ENCODE measurements at places on chromosomes 5 and 9. TPM values are rescaled to one million over a fixed set of nuclear protein-coding genes. Genes with fewer than 3 reads are reported as not detected.

Gene INSL4
- total RNA-seq, result not detected

- no peak for DNase-seq
Measured at GRCh38 chr5:109916481-109917153, 226.9 kb downstream of the MAN2A1 start.

GRCh38 chr9:37801287-37801850, 772 bp downstream of the DCAF10 start:
- peak; percentile 52 for DNase-seq

DNA sequence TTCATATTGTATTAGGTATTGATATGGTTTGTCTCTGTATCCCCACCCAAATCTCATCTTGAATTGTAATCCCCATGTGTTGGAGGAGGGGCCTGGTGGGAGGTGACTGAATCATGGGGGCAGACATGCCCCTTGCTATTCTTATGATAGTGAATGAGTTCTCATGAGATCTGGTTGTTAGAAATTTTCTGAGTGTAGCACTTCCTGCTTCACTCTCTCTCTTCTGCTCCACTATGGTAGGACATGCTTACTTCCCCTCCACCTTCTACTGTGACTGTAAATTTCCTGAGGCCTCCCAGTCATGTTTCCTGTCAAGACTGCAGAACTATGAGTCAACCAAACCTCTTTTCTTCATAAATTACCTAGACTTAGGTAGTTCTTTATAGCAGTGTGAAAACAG, 187.4 kb upstream of the SLC24A2 start:
- DNase-seq, result no peak

Gene SLC6A7
- not detected for total RNA-seq

Gene CCDC192
- total RNA-seq, result not detected

DNA sequence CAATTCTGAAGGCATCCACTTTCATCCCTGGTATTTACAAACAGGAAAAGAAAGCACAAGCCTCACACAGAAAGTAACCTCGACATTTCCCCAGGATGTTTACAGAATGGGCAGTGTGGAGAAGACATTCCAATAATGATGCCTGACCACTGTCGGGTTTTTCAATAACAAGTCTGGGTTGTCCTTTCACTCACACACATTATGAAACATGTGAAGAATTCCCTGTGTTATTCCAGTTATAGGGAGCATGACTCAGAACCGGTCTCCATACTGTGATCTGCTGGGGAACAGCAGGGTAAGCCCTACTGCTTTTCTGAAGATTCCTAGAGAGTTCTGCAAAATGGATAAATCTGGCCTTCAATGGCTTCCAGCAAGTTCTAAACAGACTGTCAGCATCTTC, 155.3 kb downstream of the ADAMTS12 start:
- peak; percentile 76 for DNase-seq

Gene C9
- total RNA-seq, result not detected

GRCh38 chr5:22554475-22554874, 298.7 kb downstream of the CDH12 start:
- DNase-seq, result no peak

- no peak for DNase-seq
Measured at GRCh38 chr9:134205672-134206310, 41.4 kb upstream of the RNU6ATAC start.

DNA sequence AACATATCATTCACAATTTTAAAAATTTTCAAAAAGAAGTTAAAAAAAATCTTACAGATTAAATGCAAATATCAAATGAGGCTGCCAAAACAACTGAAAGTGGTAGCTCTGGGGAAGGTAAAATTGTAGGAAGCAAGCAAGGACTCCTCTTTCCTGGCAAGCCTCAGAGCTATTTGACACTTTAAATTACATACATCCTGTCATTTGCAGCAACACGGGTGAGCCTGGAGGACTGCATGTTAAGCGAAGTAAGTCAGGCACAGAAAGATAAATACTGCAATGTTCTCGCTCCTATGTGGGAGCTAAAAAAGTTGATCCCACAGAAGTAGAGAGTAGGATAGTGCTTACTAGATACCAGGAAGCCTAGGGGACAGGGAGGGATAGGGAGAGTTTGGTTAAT, 58.0 kb downstream of the LPAR1 start:
- peak; percentile 8 for DNase-seq

Gene DNAJA1
- 96.1 TPM for total RNA-seq

- DNase-seq, result no peak
Measured at GRCh38 chr9:2939368-2939767, 95.5 kb upstream of the PUM3 start.

- DNase-seq, result no peak
Measured at GRCh38 chr5:127254729-127255284, 35.8 kb upstream of the MEGF10 start.

Gene LRRC19
- not detected for total RNA-seq

GRCh38 chr9:98888801-98889421, 54.8 kb upstream of the COL15A1 start:
- no peak for DNase-seq

DNA sequence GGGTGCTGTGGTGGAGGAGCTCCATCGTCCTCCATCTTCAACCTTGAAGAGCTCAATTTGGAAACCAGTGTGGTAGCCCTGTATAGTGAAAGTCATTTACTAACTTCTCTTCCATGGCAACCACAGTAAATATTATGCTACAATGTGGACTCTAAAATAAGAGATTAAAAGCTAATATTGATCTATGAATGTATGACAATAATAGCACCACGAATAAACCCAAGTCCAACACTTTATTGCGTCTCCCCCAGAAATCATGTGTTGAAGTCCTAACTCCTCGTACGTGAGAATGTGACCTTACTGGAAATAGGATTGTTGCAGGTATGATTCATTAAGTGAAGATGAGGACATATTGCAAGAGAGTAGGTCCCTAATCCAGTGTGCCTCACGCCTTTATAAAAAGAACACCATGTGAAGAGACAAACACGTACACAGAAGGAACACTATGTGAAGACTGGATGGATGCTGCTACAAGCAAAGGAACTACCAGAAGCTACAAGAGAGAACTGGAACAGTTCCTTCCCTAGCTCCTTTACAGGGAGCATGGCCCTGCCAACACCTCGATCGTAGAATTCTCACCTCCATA, 276.2 kb downstream of the PDE4D start:
- DNase-seq, result no peak

DNA sequence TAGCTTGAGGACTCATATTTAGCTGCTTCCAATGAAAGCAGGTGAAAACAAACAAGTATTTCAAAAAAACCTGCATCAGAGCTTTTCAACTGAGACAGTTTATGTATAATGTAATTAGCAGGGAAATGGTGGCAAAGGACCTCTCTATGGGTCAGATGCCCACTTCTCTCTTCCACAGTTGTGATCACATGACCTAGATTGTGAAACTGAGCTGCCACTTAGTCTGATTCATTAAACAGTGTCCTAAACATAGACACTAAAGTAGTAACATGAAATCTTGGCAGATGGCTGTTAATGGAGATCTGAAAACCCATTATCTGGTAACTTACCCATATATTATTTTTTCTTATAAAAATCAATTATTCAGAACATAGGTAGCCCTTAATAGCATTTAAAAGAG, 663.6 kb upstream of the RIOK2 start:
- no peak for DNase-seq

- no peak for DNase-seq
Measured at GRCh38 chr5:122181863-122182262, 52.5 kb downstream of the ZNF474 start.

DNA sequence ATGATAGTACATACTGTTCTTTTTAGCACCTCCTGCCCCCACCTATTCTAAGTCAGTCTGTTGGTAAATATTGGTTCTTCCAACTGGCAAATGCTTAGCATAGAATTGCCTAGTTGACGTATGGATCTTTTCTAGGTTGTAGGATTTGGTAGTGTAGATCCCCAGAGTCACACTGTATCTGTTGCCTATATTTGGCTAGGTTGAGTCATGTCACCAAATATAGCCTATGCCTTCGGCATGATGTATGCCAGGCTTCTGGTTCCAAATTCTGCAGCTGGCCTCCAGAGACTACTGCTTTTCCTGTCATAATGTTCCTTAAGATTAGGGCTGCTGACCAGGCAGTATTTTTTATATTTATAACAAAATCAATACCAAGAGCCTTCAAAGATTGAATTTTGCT, 38.2 kb downstream of the CPEB4 start:
- DNase-seq, result peak; percentile 59

Gene TRIM36
- 2.6 TPM for total RNA-seq

GRCh38 chr5:62578540-62578939, at the start of gene LRRC70:
LRRC70 (plus strand) TSS chr5:62578819; CDS start chr5:62579439, 620 bp downstream.
- no peak for DNase-seq

Gene TMEM215
- total RNA-seq, result not detected

- DNase-seq, result no peak
Measured at GRCh38 chr5:170638051-170638450, 134.2 kb downstream of the KCNIP1 start.

GRCh38 chr9:110088099-110088498, 119.9 kb downstream of the C9orf152 start:
- DNase-seq, result no peak

DNA sequence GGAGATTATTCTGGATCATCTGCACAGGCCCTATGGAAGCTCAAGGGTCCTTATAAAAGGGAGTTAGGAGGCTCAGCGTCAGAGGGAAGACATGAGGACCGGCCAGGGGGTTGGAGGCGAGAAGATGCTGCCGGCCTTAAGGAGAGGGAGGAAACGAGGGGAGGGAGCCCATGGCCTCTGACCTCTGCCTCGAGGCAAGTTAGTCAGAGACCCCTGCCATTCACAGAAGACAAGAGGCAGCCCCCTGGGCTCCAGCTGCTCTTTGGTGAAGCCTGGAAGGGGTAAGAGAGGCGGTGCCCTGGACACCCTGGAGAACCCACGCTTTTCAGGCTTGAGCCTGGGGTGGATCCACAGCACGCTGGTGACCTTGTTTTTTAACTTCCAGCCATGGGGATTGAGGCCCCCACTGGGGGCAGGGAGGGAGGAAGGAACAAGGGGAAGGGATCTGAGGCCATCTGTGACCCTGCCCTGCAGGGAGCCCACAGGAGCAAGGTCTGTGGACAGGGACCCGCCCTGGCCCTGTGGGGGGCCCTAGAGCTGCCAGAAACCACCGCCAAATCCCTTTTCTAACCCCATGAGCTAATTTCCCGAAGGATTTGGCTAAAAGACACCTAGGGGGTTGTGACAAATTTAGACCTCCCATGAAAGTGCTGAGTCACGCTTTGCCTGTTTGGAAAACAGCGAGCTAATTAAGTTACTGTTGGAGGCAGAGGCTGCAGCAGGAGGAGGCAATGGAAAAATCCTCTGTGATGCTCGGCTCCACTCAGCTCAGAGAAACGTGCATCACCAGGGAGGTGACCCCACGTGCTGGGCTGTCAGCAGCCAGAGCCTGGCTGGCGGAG, 49.7 kb downstream of the OLFM1 start:
- DNase-seq, result peak; percentile 58

Gene ADAMTS12
- total RNA-seq, result 25.6 TPM

DNA sequence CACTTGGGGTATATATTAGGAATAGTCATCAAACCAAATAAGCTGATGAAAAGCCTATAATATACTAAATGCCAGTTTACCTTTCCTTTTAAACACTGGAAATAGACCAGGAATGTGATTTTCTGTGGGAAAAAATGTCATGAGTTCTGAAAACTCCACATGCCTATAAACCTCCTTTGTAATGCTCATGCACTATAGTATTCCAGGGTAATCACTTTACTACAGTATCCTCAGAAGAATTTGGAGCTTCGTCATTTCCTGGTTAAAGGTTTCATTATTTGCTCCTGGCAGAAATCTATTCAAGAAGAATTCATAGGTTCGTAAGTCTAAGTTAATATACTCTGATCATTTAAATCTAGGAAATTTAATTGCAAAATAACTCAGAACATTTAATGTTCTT, 1076.7 kb upstream of the DMAC1 start:
- DNase-seq, result no peak

- no peak for DNase-seq
Measured at GRCh38 chr5:175710326-175710725, 52.5 kb downstream of the HRH2 start.

- no peak for DNase-seq
Measured at GRCh38 chr9:135786146-135786690, 84.2 kb downstream of the KCNT1 start.

GRCh38 chr9:70413799-70414775, at the start of gene KLF9:
KLF9 (minus strand) TSS chr9:70414657; CDS start chr9:70413363, 1,294 bp downstream.
- DNase-seq, result peak; percentile 99

DNA sequence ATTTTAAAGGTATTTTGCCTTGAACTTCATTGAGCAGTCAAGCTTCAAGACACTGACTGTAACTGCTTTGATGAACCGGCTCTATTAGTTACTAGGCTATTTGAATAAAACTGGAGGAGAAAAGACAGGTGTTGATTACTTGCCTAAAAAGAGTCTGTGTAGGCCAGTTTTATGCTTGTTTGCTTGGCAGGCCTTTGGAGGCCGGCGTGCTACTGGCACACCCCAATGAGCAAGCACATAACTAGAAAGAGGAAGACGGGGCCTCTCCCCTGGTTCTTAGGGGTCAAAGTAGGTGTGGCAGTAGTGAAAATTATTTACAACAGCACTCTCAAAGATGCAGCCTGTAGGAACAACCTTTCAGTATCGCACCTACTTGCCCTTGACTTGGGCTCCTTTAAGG, 2.1 kb upstream of the ZFR start:
- DNase-seq, result no peak

- peak; percentile 99 for DNase-seq
Measured at GRCh38 chr5:122078116-122079110, at the start of gene LOX. LOX (minus strand) TSS chr5:122078259; CDS start chr5:122077985, 274 bp downstream.

GRCh38 chr5:152813526-152813925, 408.4 kb upstream of the NMUR2 start:
- DNase-seq, result no peak

GRCh38 chr9:10048994-10049393, 563.8 kb downstream of the PTPRD start:
- DNase-seq, result no peak

Gene OR13C3
- not detected for total RNA-seq

DNA sequence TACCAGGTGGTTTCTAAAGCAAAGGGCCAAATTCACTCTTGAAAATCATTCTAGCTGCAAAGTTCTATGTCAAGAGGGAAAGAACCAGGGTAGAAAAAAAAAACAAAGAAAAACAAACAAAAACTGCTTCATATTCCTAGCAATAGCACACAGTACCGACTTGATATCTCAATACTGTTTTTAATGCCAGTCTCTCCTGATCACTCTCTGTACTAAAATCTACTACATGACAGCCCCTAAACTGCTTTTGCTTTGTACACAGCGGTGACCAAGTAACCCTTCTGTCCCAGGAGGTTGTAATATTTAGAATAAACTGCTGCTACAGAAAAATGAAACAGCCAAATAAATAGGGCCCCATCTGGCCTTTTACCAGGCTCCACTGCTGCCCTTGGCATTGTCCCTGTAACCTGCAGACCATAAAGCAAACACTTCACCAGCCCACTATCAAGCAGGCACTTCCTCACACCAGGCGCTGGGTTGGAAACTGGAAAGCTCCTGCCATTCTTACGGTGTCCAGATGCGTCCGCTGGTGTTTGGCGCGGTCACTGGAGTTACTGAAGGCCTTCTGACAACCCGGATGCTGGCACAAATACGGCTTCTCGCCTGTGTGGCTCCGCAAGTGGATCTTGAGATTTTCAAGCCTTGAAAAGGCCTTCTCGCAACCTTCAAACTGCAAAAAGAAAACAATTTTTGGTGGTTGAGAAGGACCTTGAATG, 363.2 kb downstream of the GLIS3 start:
- peak; percentile 11 for DNase-seq
